Heart right ventricle (tissue), 16 donors: ENCODE measurements at places on chromosomes 3 and 15. TPM values are rescaled to one million over a fixed set of nuclear protein-coding genes. Genes with fewer than 3 reads are reported as not detected.

Gene SAXO2
- 0.80 TPM for polyA plus RNA-seq

Gene NOP10
- polyA plus RNA-seq: 101 TPM

Gene CCDC174
- polyA plus RNA-seq: 18.6 TPM

Gene GRIP2
- 7.4 TPM for polyA plus RNA-seq

Gene LRRC31
- not detected for polyA plus RNA-seq

Gene GOLGA6D
- not detected for polyA plus RNA-seq

Gene TNNC1
- polyA plus RNA-seq: 9,937 TPM

Gene EIF3J
- 30.4 TPM for polyA plus RNA-seq

Gene COL6A5
- not detected for polyA plus RNA-seq
